Activated naive CD8-positive, alpha-beta T cell treated with anti-CD3 and anti-CD28 coated beads for 36 hours (primary cell): ENCODE measurements at places on chromosomes 1 and 21.

- no peak overlapping the region for H3K4me3 ChIP-seq
- peaks cover 10% of the 10 kb centered on the region for H3K4me1 ChIP-seq
- no peak for DNase-seq
- peaks cover 25% of the 10 kb centered on the region for H3K36me3 ChIP-seq
- no peak overlapping the region for H3K27ac ChIP-seq
These were observed 15.4 kb downstream of the ZNHIT6 start for GRCh38 chr1:85692730-85693314.

DNA sequence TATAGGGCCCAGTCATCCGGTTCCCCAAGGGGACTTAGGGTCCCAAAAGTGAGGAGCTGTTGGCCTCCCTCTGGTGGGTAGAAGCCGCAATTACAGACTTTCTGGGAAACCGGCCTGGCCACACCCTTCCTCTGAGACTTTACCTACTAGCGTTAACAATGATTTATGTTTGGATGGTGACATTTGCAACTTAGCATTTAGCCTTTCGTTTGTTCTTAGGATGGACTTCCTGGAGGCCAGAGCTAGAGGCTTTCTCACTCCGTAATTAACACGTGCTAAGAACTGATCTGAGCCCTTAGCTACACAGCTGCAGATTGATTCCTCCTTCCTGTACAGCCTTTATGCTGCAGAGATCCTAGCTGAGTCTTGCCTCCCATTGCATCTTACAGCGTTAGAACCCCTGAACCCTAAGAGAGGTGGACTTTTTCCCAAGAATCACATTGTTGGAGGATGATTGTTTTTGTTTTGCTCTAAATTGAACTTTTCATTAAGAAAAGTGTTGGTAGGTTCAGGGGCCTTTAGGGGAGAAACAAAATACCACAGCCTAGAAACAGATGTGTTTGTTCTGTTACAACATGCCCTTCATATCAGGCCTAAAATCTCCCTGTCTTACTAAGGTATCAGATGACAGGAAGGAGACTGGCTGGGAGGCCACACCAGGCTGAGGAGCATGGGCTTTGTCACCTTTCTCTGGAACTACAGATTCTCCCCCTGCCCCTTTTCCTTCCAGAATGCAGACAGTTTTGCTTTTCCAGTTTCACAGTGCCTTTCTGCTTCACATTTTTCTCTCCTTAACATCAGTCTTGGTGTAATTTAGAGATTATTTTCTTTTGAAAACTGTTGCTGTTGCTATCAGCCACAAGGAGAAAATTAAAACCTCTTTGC is 1.9 kb downstream of the S100A11 start:
- H3K36me3 ChIP-seq, result peaks cover 44% of the 10 kb centered on the region
- peak overlapping the region; percentile 88 for H3K27ac ChIP-seq
- H3K27me3 ChIP-seq, result no peaks in the 10 kb centered on the region

- peaks cover 12% of the 10 kb centered on the region for H3K4me1 ChIP-seq
- H3K4me3 ChIP-seq, result no peak overlapping the region
- peaks cover 8% of the 10 kb centered on the region for H3K36me3 ChIP-seq
- no peak for DNase-seq
These were observed 8.7 kb downstream of the SDHB start for GRCh38 chr1:17045150-17045549.

- no peak overlapping the region for H3K27ac ChIP-seq
- H3K4me1 ChIP-seq, result peaks cover 41% of the 10 kb centered on the region
- H3K4me3 ChIP-seq, result no peak overlapping the region
- H3K36me3 ChIP-seq, result peaks cover 26% of the 10 kb centered on the region
- no peaks in the 10 kb centered on the region for H3K27me3 ChIP-seq
- DNase-seq, result no peak
These were observed 2.1 kb downstream of the CLCC1 start for GRCh38 chr1:108961198-108961597.

- no peaks in the 10 kb centered on the region for H3K4me1 ChIP-seq
- no peaks in the 10 kb centered on the region for H3K36me3 ChIP-seq
- no peak for DNase-seq
- H3K4me3 ChIP-seq, result no peak overlapping the region
- no peak overlapping the region for H3K27ac ChIP-seq
- peaks cover 5% of the 10 kb centered on the region for H3K27me3 ChIP-seq
These were observed 86.8 kb downstream of the KCNJ6 start for GRCh38 chr21:37829447-37829846.
